ENCODE measurements at places on chromosomes 7 and 10.

- DNase-seq = no peak
Observed at GRCh38 chr10:128043259-128044045, 82.8 kb downstream of the MKI67 start.

GRCh38 chr7:82472966-82473365, 29.4 kb upstream of the CACNA2D1 start:
- DNase-seq = no peak

GRCh38 chr7:28631995-28632394, 219.7 kb downstream of the CREB5 start:
- no peak for DNase-seq

DNA sequence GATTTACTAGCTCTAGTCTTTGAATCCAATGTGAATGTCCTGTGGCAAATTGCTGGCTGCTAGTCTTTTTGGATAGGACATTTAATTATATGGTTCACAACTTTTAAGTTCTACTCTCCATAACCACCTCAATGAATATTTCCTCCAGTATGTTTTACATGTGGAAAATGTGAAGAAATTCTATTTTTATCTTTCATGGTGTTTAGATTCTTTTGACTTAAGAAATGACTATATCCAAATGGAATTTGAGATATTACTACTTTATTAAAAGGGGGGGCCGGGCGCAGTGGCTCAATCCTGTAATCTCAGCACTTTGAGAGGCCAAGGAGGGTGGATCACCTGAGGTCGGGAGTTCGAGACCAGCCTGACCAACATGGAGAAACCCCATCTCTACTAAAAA, 202.0 kb downstream of the ARL4A start:
- DNase-seq = no peak

- no peak for DNase-seq
Observed at GRCh38 chr7:134022286-134022911, 104.7 kb upstream of the LRGUK start.

DNA sequence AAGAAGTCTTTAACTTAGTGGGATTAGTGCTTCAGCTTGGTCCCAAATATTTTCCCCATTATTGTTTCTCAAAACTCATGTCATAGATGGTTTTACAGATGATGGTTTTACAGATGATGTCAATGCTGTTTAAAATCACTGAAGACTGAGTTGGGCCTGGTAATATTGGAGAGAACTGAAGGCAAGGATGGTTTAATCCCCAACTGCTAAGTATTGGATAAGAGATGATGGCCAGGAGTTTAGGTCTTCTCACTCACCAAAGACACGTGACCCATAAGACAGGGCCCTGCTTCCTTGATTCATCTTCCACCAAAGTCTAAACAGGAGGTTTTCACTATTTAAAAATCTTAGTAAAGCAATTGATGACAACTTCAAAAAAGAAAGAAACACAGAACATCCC, 56.3 kb downstream of the VWA2 start:
- DNase-seq = no peak

DNA sequence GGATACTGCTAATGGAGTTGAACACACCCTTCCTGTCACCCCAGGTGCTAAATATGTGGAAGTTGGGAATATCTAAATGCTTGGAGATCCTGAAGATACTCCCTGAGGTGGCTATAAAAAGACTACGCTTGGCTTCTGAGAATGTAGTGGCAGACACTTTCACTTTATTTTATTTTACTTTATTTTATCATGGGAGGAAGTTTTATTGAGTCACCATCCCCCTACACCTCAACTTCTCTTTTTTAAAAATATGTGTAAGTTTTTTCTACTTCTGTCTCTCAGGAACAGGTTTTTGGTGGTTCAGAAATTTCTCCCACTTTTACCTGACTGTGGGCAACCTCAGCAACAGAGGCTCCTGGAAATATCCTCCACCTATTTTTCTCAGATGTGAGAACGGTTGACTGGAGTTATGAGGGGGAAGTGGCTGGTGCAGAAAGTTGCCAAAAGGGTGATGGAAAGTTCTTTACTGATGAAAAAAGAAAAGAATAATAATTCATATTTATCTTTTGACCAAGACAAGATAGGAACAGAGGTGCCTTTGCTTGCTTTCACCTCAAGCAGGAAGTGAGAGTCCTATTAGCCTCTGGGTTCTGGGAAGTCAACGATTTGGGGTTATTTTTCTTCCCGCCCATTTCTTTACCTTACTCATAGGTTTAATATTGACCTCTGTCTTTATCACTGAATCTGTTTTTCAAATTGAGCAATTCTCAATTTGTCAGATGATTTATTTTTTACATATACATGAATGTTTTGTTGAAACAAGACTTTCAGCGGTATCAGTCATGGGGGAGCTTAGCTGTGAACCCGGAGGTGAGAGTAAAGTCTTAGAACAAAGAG, 103.6 kb downstream of the AHR start:
- DNase-seq = no peak

DNA sequence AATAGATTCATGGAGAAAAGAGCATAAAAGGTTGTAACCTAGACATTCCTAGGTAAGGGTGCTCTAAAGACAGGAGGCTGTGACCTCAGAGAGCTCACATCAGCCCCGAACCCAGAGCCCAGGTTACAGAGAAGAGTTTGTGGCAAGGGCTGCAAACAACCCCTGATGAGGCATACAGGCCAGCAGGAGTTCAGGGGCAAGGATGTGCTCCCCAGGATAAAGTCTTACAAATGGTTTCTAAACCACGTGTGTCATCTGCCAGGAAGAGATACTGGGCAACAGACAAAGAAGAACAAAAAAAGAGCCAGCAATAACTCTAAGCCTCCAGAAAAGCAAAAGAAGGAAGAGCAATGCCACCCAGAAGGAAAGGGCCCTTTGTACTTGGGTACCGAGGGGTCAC, 27.7 kb downstream of the NCAPG2 start:
- no peak for DNase-seq

DNA sequence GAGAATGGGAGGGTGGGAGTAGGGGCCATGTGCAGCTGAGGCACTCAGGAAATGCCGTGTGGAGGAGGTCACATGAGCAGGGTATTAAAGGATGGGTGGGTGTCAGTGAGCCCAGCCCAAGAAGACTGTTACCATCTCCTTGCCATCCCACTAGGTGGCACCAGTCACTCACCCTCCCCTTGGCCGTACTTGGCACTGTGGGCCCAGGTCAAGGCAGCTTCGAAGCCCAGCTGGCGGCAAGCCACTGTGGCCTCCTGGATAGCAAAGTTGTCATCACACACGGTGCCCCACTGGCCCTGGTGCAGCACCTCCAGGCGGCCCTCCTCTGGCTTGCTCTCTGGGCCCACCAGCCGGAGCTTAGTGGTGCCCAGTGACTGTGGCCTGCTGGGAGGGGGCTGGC, 5.4 kb downstream of the LOXL4 start:
- peak; percentile 13 for DNase-seq

DNA sequence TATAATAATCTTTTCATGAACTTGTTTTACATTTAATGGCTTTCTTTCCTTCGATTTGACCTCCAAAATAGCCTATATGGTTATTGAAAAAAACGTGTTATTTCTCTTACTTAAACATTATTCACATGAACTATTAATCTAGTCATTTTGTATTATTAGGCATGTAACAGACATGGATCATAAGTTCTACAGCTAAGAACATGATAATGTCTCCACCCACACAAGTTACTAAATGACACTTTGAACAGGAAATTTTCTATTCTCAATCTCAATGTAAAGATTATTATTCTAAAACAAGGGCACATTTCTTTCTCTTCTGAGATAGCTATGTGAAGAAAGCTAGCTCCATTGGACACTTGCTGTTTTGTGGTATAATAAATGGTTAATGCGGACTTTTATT, 10.0 kb downstream of the LAMB4 start:
- no peak for DNase-seq

- DNase-seq = no peak
Observed at GRCh38 chr10:1058017-1058416, 1.8 kb downstream of the WDR37 start.

- no peak for DNase-seq
Observed at GRCh38 chr10:126670895-126671261, 385 bp upstream of the C10orf90 start.

Data from CD4-positive, alpha-beta T cell treated with Interferon gamma for 1 hour (primary cell).